ENCODE measurements at places on chromosomes 13 and 19. TPM values are rescaled to one million over a fixed set of nuclear protein-coding genes. Genes with fewer than 3 reads are reported as not detected.

GRCh38 chr13:36131931-36132297 is 732 bp upstream of the DCLK1 start:
- no peaks in the 10 kb centered on the region for H3K36me3 ChIP-seq
- H3K27me3 ChIP-seq: no peaks in the 10 kb centered on the region
- no peaks in the 10 kb centered on the region for H3K4me1 ChIP-seq
- peak; percentile 81 for DNase-seq

- no peaks in the 10 kb centered on the region for H3K36me3 ChIP-seq
- no peaks in the 10 kb centered on the region for H3K27me3 ChIP-seq
- no peak overlapping the region for H3K27ac ChIP-seq
- no peaks in the 10 kb centered on the region for H3K4me1 ChIP-seq
- no peak for DNase-seq
Measured at GRCh38 chr13:112741185-112741755, 51.4 kb downstream of the ATP11A start.

GRCh38 chr19:44725251-44725650 is 23.3 kb upstream of the BCL3 start:
- no peaks in the 10 kb centered on the region for H3K27me3 ChIP-seq
- no peak overlapping the region for H3K4me3 ChIP-seq
- no peak overlapping the region for H3K27ac ChIP-seq
- no peaks in the 10 kb centered on the region for H3K4me1 ChIP-seq

- no peaks in the 10 kb centered on the region for H3K4me1 ChIP-seq
- H3K27ac ChIP-seq: no peak within 1 kb of the TSS
- H3K4me3 ChIP-seq: peak within 1 kb of the TSS; percentile 16
- no peaks in the 10 kb centered on the region for H3K36me3 ChIP-seq
- H3K27me3 ChIP-seq: no peaks in the 10 kb centered on the region
- DNase-seq: no peak
Measured at GRCh38 chr19:6501740-6502648, at the start of gene TUBB4A. TSS of gene TUBB4A (minus strand) at chr19:6502309. CDS start at chr19:6502212, 97 bp downstream.

GRCh38 chr13:107295416-107296140 is 727.6 kb upstream of the ARGLU1 start:
- H3K4me3 ChIP-seq: no peak overlapping the region
- no peaks in the 10 kb centered on the region for H3K27me3 ChIP-seq
- no peak for DNase-seq
- no peaks in the 10 kb centered on the region for H3K4me1 ChIP-seq
- H3K36me3 ChIP-seq: no peaks in the 10 kb centered on the region

- H3K36me3 ChIP-seq: no peaks in the 10 kb centered on the region
- H3K4me1 ChIP-seq: no peaks in the 10 kb centered on the region
- no peak for DNase-seq
- no peak overlapping the region for H3K4me3 ChIP-seq
Measured at GRCh38 chr13:103066781-103067345, 646 bp upstream of the SLC10A2 start.

- H3K4me3 ChIP-seq: no peak overlapping the region
- DNase-seq: no peak
- H3K27ac ChIP-seq: no peak overlapping the region
- no peaks in the 10 kb centered on the region for H3K4me1 ChIP-seq
- no peaks in the 10 kb centered on the region for H3K36me3 ChIP-seq
- no peaks in the 10 kb centered on the region for H3K27me3 ChIP-seq
Measured at GRCh38 chr13:19695829-19696228, 62.4 kb downstream of the MPHOSPH8 start.

- no peak for DNase-seq
- H3K36me3 ChIP-seq: no peaks in the 10 kb centered on the region
- no peak overlapping the region for H3K4me3 ChIP-seq
- no peaks in the 10 kb centered on the region for H3K4me1 ChIP-seq
- no peak overlapping the region for H3K27ac ChIP-seq
- no peaks in the 10 kb centered on the region for H3K27me3 ChIP-seq
Measured at GRCh38 chr19:29012457-29012856, 200.5 kb downstream of the UQCRFS1 start.

- H3K4me1 ChIP-seq: no peaks in the 10 kb centered on the region
- no peak overlapping the region for H3K27ac ChIP-seq
- H3K4me3 ChIP-seq: no peak overlapping the region
- DNase-seq: no peak
- no peaks in the 10 kb centered on the region for H3K36me3 ChIP-seq
Measured at GRCh38 chr13:80552851-80553440, 212.0 kb upstream of the SPRY2 start.

GRCh38 chr13:48265217-48265815 is 32.3 kb downstream of the ITM2B start:
- no peaks in the 10 kb centered on the region for H3K27me3 ChIP-seq
- DNase-seq: no peak
- no peaks in the 10 kb centered on the region for H3K4me1 ChIP-seq
- no peak overlapping the region for H3K27ac ChIP-seq

- H3K36me3 ChIP-seq: no peaks in the 10 kb centered on the region
- no peak overlapping the region for H3K4me3 ChIP-seq
- no peaks in the 10 kb centered on the region for H3K27me3 ChIP-seq
- no peak overlapping the region for H3K27ac ChIP-seq
- H3K4me1 ChIP-seq: no peaks in the 10 kb centered on the region
Measured at GRCh38 chr13:33710924-33711323, 107.0 kb upstream of the RFC3 start.

DNA sequence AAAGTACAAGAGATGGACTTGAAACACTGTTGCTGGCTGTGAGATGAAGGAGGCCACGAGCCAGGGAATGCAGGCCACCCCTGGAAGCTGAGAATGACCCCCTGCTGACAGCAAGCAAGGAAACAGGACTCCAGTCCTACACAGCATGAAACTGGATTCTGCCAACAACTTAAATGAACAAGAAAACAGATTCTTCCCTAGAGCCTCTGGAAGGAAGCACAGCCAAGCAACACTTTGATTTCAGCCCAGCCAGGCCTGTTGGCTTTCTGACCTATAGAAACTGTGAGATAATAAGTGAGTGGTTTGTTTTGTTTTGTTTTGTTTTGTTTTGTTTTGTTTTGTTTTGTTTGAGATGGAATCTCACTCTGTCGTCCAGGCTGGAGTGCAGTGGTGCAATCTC is 105.3 kb upstream of the CACNA1A start:
- H3K36me3 ChIP-seq: no peaks in the 10 kb centered on the region
- DNase-seq: no peak
- H3K4me1 ChIP-seq: no peaks in the 10 kb centered on the region
- no peak overlapping the region for H3K27ac ChIP-seq
- no peak overlapping the region for H3K4me3 ChIP-seq
- no peaks in the 10 kb centered on the region for H3K27me3 ChIP-seq

DNA sequence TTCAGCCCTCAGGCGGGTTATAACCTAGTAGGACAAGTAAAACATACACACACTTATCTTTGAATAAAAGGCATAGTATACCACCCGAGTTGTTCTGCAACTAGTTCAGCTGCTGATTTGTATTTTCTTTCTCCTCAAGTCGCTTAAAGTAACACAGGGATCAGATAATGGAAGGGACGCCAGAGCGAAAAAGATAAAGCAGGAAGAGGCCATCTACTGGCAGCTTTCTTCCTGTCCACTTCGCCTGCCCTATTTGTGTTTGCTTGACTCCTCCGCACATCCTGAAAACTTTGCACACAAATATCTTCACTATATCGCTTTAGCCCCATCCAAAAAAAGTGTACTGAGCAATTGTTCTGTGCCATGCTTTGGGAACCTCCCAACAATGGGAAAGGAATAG is 238.0 kb upstream of the SOX21 start:
- H3K4me3 ChIP-seq: no peak overlapping the region
- no peak for DNase-seq
- H3K27me3 ChIP-seq: no peaks in the 10 kb centered on the region
- H3K36me3 ChIP-seq: no peaks in the 10 kb centered on the region
- no peaks in the 10 kb centered on the region for H3K4me1 ChIP-seq

DNA sequence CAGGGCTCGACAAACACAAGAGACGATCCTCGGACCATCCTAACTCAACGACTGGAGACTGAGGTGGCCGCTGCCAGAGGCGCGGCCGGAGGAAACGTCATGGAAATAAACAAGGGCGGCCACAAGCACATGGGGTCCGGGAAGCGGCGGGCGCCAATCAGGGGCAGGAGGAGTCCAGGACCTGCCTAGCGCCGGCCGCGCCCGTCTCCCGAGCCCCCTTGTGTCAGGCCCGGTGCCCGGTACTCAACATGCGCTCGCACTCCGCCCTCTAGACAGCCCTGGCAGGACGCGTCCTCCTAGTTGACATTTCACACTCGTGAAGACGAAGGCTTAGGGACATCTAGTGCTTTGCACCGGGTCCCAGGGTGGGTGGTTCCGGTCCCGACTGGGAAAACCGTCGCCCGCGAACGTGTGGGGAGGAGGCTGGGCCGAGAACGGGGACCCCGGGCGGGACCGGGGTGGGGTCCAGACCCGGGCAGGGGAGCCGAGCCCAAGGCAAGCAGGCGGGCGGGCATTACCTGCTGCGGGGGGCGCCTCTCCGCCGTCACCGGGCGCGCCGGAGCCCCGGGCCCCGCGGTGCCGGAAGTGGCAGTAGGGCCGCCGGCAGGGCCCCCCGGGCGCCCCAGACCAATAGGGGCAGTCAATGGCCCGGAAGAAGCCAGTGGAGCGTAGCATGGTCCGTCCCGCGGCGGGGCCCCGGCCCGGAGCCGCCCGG is 442 bp downstream of the REXO1 start:
- no peaks in the 10 kb centered on the region for H3K36me3 ChIP-seq
- peak overlapping the region; percentile 96 for H3K27ac ChIP-seq

DNA sequence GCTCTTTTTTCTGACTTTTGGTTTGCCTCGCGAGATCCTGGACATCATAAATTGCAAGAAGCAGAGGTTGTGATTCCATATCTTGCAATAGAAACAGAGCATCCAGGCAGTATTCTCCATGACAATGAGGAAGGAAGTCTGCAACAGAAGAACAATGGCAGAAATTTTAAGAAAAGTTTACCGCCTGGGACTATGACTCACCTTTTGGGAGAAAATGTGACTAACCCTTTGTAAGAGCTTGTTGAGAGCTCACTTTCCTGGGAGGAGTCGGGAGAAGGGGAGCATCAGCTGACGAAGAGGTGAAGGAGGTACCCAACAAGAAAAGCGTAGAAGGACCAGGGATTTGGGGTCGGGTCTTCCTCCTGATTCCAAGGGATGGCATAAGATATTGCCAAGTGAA is 34.3 kb upstream of the TNFSF11 start:
- H3K4me1 ChIP-seq: no peaks in the 10 kb centered on the region
- no peak for DNase-seq
- no peak overlapping the region for H3K4me3 ChIP-seq

DNA sequence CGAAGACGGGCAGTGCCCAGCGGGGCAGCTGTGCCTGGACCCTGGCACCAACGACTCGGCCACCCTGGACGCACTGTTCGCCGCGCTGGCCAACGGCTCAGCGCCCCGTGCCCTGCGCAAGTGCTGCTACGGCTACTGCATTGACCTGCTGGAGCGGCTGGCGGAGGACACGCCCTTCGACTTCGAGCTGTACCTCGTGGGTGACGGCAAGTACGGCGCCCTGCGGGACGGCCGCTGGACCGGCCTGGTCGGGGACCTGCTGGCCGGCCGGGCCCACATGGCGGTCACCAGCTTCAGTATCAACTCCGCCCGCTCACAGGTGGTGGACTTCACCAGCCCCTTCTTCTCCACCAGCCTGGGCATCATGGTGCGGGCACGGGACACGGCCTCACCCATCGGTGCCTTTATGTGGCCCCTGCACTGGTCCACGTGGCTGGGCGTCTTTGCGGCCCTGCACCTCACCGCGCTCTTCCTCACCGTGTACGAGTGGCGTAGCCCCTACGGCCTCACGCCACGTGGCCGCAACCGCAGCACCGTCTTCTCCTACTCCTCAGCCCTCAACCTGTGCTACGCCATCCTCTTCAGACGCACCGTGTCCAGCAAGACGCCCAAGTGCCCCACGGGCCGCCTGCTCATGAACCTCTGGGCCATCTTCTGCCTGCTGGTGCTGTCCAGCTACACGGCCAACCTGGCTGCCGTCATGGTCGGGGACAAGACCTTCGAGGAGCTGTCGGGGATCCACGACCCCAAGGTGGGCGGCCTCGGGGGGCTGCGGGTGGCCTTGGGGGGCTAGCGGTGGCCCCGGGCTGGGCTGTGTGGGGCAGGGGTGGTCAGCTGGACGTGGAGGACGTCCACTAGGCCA is 4.8 kb downstream of the GRIN3B start:
- no peak overlapping the region for H3K27ac ChIP-seq
- H3K36me3 ChIP-seq: no peaks in the 10 kb centered on the region
- H3K4me1 ChIP-seq: no peaks in the 10 kb centered on the region
- H3K4me3 ChIP-seq: no peak overlapping the region
- DNase-seq: no peak

DNA sequence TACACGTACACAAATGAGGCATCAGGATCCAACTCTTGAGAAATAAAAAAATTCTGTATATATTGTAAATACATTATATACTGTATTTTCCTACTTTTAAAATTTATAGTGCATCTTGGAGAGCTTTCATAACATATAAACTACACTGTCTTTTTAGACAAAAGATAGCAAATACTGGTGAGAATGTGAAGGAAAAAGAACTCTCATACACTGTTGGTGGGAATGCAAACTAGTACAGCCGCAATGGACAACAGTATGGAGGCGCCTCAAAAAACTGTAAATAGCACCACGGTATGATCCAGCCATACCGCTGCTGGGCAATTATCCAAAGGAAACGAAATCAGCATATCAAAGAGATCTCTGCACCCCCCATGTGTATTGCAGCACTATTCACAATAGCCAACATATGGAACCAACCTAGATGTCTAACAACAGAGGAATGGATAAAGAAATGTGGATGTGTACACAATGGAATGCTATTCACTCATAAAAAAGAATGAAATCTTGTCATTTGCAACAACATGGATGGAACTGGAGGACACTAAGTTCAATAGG is 292.4 kb downstream of the EFNB2 start:
- no peaks in the 10 kb centered on the region for H3K4me1 ChIP-seq
- H3K27ac ChIP-seq: no peak overlapping the region
- no peak for DNase-seq
- no peak overlapping the region for H3K4me3 ChIP-seq

GRCh38 chr13:104553186-104553585 is 1487.0 kb upstream of the SLC10A2 start:
- H3K27ac ChIP-seq: no peak overlapping the region
- DNase-seq: no peak
- no peaks in the 10 kb centered on the region for H3K4me1 ChIP-seq
- no peaks in the 10 kb centered on the region for H3K36me3 ChIP-seq
- no peak overlapping the region for H3K4me3 ChIP-seq
- H3K27me3 ChIP-seq: no peaks in the 10 kb centered on the region

- no peaks in the 10 kb centered on the region for H3K27me3 ChIP-seq
- H3K4me3 ChIP-seq: no peak overlapping the region
- no peaks in the 10 kb centered on the region for H3K36me3 ChIP-seq
- H3K4me1 ChIP-seq: no peaks in the 10 kb centered on the region
- DNase-seq: no peak
Measured at GRCh38 chr13:33330483-33330882, 44.9 kb upstream of the STARD13 start.

- H3K36me3 ChIP-seq: no peaks in the 10 kb centered on the region
- H3K4me3 ChIP-seq: no peak overlapping the region
- no peak overlapping the region for H3K27ac ChIP-seq
- DNase-seq: no peak
- no peaks in the 10 kb centered on the region for H3K4me1 ChIP-seq
- no peaks in the 10 kb centered on the region for H3K27me3 ChIP-seq
Measured at GRCh38 chr13:81140675-81141074, 799.7 kb upstream of the SPRY2 start.

Gene KLK13
- polyA plus RNA-seq: 0.36 TPM

Gene CALR3
- polyA plus RNA-seq: not detected

Gene CEACAM4
- polyA plus RNA-seq: not detected

Gene CUL4A
- 19.7 TPM for polyA plus RNA-seq

Gene LGALS14
- polyA plus RNA-seq: not detected

Gene ZNF439
- 6.3 TPM for polyA plus RNA-seq

Data from aorta (tissue), 5 donors.